ENCODE measurements at places on chromosomes 7 and 10.

GRCh38 chr10:25455980-25456567 lies 281.3 kb downstream of the GPR158 start:
- DNase-seq = no peak

- DNase-seq = peak; percentile 23
Measured at GRCh38 chr7:16484453-16485158, 19.1 kb upstream of the SOSTDC1 start.

DNA sequence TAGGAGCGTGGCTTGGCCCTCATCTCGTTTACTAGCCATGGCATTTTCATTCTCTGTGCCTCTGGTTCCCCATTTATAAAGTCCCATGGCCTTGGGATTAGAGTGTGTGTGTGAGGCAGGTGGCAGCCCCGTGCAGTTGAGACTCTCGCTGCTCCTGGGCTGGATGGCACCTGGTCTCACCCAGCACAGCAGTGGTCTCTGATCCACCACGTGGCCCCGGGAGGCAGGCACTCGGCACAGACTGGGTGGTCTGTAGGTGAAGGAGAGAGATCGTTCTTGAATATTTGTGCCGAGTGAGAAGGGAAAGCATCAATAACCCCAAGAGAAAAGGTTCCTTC lies 50.4 kb downstream of the CALML3 start:
- DNase-seq = no peak

DNA sequence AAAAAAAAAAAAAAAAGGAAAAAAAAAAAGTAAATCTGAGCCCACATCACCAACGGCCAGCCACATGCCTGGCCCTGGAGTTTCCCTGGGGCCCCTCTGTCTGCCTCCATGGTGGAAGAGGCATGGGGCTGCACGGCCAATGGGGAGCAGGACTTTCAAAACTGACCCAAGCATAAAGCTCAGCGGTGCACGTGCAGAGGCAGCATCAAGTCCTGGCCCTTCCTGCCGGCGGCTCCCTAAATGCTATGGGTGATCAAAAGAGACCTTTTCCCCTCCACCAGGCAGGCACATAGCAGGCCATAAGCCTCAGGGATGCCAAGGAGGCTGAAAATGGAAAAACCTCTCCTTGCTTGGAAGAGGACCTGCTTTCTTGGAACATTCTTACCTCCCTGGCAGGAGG lies 94.3 kb downstream of the OAT start:
- no peak for DNase-seq

- no peak for DNase-seq
Measured at GRCh38 chr7:57199252-57199651, 67.0 kb upstream of the ZNF479 start.

DNA sequence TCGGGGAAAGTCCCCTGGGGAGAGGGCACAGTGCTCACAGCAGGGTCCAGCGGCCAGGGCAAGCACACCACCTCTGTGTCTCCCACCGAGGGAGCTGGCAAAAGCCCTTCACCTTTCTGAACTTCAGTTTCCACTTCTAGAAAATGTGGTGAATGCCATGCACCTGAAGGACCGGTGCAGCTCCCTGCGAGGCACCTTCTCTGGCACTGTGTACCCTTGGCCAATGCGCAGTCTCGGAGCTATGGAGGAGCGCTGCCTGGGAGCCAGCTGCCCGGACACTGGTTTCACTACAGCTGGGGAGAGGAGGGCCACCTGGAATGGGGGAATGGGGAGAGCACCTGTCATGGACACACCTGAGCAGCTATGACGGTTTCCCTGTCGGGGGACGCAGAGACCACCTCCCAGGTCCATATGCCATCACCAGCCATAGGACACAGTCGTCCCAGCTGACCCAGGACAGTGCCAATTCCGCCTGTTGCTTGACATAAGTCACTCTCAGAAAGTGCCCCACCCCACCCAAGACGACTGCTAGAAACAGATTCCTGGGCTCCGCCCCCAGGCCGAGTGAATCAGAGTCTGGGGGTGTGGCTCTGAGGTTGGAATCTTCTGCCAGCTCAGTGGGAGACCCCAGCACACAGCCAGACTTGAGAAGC lies 16.8 kb downstream of the RASGEF1A start:
- peak; percentile 63 for DNase-seq

- peak; percentile 95 for DNase-seq
Measured at GRCh38 chr7:92178928-92179924, at the start of gene LRRD1. LRRD1 (minus strand) TSS chr7:92179142; CDS start chr7:92165202, 13,940 bp downstream.

DNA sequence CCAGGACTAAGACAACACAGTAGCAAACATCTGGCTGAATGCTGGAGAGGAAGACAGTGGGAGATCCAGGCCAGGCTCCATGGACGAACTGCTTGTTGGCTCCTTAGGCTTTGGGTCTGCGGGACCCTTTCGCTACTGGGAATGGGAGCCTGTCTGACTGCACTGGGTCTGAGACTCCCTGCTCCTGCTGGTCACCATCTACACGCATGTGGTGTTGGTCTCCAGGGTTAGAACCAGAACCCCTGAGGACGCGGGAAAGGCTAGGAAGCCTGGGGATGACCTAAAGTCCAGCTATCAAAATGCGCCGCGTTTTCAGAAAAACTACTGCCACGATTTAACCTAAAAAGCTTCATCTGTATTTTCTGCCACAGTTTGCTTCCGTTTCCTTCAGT lies 817 bp upstream of the DNAJB6 start:
- no peak for DNase-seq

DNA sequence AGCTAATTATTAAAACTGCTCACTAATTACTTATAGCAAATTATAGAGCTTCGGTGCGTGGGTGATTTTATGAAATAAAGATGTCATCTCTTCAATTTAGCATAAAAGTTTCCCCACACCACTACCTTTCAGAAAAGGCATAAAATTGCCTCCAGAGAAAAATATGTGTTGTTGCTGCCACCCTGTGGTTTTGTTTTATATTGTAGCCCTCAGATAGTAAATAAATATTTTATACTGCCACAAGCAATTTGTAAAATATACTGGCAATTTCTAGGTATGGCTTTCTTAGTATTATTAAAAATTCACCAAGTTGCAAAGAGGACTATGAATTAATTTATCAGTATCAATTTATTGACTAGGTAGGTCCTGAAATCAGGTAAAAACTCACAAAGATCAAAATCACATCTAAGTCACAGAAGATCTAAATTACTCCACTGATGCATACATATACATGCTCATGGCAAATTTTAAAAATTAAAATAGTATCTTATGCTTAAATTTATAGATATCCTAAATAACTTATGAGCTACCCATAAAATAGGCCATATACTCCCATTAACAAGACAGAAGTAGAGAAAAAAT lies 26.5 kb downstream of the ASNS start:
- no peak for DNase-seq

- DNase-seq = no peak
Measured at GRCh38 chr7:143965280-143965679, 10.6 kb downstream of the OR2F1 start.

DNA sequence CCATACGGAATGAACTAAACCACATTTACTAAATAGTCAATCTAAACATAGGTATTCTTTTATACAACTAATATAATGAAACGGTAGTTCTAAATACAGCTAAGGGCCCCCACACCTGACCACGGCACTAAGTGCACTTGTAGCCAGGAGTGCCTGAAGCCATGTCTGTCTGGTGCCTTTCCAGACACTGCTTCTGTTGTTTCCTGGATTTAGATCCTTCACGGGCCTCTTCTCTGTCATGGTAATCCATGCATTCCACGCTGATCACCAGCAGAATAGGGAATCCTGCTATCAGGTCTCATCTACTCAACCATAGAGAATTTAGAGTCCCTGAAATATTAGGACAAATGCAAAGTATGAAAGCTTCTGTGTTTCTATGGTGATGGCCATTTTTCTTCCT lies 37.8 kb downstream of the OSBPL3 start:
- DNase-seq = no peak

GRCh38 chr7:41885078-41885477 lies 182.2 kb upstream of the INHBA start:
- no peak for DNase-seq

- DNase-seq = no peak
Measured at GRCh38 chr7:151399906-151400305, 9.9 kb downstream of the WDR86 start.

DNA sequence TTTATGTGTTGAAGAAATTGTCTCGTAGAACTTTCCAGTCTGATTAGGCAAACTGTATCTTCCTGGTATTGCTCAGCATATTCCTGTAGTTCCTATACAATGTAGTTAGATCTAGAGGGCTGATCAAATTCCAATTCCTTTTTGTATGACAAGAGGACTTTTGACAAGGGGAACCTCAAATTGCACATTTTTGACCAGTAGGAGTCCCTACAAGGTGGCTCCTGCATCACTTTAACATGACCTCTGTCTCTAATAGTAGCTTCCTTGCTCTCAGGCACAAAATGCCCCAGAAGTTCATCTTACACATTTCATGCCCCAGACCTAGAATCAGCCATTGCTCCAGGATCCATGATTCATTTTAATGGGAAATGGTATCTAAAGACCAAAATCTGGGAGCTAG lies 18.7 kb downstream of the HERPUD2 start:
- DNase-seq = no peak

GRCh38 chr10:44949915-44950314 lies 9.7 kb upstream of the RASSF4 start:
- no peak for DNase-seq

GRCh38 chr7:26318921-26319320 lies 27.3 kb downstream of the SNX10 start:
- DNase-seq = no peak

- DNase-seq = no peak
Measured at GRCh38 chr10:48332166-48332870, 25.8 kb downstream of the MAPK8 start.

DNA sequence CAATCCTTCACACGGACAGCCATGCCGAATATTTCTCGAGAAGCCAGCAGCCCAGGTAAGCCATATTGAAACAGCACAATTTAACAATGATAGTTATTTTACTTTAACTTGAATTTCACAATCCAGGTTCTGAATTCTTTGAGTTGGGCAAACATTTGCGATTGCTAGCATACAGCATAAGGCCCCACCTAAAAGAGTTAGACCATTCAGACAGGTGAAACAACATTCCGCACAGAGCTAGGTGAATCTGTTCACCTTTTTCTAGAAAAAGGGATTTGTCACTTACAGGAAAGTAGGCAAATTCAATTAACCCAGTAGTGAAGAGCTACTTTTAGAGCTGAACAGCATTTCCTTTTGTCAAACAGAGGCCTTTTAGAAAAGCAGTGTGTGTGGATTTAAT lies 45.3 kb downstream of the CREB3L2 start:
- DNase-seq = no peak

DNA sequence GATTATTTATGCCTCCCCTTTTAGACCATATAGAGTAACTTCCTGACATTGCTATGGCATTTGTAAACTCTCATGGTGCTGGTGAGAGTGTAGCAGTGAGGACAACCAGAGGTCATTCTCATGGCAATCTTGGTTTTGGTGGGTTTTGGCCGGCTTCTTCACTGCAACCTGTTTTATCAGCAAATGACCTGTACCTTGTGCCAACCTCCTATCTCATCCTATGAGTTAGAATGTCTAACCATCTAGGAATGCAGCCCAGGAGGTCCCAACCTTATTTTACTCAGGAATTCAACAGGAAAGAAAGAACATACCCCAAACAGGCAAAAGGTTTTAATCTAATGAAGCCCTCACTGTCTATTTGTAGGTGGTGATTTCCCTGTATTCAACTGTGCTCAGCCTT lies 205.4 kb upstream of the YAE1 start:
- DNase-seq = no peak

DNA sequence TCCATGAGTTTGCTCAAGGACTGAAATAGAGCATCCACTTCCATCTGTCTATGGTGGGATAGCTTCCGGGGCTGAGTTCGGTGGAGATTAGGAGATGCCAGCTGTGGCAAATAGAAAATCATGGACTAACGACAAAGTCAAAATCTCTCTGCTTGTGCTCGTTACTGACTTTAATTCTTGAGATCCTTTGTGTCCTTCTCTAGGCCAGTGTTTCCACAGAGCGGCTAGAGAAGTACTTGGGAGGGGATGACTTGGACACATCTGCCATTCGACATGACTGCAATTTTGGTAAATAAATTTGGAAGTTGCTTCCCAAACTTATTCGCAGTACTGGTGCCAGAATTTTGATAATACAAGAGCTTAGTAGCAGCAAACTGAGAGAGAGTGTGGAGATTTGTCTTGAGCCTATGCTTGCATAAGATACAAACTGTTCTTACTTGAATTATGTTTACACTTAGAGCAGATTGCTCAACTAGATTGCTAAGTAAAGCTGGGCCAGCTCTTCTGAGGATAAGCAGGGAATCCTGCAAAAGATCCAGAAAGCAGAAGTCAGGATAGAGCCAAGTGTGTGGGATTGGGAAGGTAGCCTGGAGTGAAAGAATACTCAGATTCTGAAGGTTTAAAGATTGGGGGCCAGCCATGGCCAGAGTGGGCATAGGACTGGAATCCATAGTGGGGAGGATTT lies 27.6 kb downstream of the ABCC2 start:
- DNase-seq = no peak

GRCh38 chr10:72690071-72690755 lies 1.7 kb upstream of the MCU start:
- DNase-seq = no peak

DNA sequence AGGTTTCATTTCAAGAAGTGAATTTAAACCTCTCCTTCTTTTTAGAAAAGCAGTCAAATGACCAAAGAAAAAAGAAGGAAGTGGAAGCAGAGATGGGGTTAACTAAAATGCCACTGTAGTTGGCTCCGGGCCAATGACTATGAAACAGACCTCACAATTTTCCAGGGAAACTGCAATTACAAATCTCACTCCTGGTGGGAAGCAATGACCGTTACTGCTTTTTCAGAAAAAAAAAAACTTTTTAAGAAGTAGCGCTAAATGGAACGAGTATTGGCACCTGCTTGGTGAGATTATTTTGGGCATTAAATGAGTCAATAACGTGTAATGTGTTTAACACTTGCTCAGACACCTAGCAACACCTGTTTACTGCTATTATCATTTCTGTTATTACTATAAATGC lies 1.2 kb downstream of the SFRP4 start:
- no peak for DNase-seq

- DNase-seq = no peak
Measured at GRCh38 chr10:62732841-62733653, 71.5 kb upstream of the ADO start.

- no peak for DNase-seq
Measured at GRCh38 chr7:123024989-123025758, 29.7 kb upstream of the TAS2R16 start.

DNA sequence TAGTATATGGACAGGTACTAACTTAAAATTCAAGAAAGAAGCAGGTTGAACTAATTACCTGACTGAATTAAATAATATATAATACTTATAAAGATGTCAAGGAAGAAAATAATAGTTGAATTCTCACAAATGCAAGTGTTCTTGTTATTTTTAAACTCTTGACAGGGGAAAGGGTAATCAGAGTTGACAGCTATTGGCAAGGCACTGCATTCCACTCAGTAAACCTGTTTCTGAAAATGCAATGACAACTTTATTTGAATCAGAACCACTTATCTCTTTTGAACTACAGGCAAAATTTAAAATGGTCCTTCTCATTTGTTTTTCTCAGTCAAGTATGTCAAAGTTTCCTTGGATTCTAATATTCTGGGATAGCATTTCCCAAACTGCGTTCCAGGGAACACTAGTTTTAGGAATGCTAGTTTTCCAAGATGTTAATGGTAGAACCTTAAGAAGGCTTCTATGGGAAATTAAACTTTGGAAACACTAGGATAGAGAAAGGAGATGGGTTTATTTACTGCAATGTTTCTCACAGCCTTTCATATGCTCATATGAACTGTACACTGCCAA lies 103.7 kb upstream of the LRRN3 start:
- DNase-seq = no peak
